ENCODE measurements at places on chromosomes 2 and 18.

DNA sequence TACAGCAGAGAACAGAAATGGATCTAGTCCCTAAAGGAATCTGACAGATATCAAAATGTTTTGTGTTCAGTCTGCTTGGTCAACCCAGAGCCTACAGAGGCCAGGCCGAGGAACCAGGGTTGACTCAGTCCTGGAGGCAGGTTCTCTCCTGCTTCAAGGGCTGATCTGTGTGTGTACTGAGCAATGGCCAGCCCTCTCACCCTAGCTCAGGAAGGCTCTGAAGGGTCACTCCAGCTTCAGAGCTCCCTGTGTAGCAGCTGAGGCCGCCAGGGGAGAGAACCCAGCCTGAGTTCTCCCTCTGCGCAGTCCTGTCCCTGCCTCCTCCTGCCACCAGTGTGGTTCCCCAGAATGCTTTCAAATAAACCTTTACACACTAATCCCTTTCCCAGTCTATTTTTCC is 41.1 kb downstream of the NEURL3 start:
- DNase-seq, result no peak

GRCh38 chr2:202152104-202152715 is 79.2 kb downstream of the KIAA2012 start:
- no peak for DNase-seq

GRCh38 chr2:208937521-208937920 is 486.3 kb upstream of the MAP2 start:
- DNase-seq, result no peak

- no peak for DNase-seq
These were observed 532.1 kb downstream of the RNF144A start for GRCh38 chr2:7449298-7449697.

DNA sequence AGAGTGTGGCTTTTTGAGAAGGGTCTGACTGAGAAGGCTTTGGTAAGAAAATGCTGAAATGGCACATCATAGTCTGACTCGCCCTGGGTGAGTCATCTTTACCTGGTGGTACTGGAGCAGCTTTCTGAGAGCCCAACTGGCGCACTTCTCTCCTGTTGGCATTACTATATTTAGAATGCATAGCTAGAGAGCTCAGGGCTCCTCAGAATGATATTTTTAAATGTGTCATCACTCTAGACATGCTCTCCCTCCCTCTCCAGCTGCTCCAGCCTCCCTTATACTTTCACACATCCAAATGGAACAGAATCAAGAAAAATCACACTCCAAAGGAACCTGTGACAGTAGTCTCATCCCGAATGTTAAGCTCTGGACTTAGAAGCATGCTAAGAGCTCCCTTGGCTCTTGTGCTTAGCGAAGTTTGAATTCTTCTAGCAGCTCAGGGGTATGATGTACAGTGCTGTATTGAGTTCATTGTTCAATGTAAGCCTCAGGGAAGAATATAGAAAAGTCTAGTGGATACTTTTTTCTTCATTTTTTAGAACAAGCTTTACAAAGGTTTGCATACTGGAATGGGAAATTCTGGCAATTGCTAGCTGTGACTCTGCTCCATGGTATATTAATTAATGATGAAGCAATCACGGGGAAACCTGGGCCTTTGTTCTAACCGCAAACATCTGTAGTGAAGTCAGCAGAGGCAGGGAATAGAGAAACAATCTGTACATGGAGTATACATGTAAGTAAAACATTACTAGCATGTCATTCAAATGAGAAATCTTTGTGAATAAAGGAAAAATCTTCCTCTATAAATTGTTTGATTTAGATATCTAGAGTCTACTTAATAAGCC is 751.2 kb upstream of the NRXN1 start:
- DNase-seq, result no peak

GRCh38 chr18:56982766-56983165 is 164.1 kb upstream of the BOD1L2 start:
- DNase-seq, result no peak

DNA sequence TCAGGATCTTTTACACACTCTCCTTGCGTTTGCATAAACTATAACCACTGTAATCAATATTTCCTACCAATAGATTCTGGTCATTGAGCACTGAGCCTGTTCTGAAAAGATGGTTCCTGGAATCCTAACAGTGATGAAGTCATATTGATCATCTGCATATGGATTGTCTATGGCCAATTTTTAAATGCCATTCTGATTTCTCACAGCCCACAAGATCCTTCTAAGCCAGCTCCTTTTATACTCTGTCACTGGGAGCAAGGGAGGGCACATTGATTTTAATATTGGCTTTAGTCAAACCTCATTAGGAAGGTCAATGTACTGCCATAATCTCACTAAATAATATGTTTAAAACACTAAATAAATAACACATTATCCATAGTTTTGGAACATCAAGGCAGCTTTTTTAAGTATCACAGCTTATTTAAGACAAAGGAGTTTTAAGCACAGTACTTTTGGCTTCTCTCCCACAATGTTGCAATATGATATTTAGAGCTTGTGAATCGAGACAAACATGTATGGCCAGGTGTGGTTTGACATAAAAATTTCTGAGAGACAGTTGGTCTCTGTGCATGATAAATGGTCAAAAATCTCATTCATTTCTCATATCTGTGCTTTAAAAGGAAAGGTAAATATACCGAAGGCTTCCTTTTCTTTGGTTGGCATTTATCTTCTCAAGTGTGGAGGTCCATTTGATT is 267.3 kb downstream of the MTX2 start:
- no peak for DNase-seq

DNA sequence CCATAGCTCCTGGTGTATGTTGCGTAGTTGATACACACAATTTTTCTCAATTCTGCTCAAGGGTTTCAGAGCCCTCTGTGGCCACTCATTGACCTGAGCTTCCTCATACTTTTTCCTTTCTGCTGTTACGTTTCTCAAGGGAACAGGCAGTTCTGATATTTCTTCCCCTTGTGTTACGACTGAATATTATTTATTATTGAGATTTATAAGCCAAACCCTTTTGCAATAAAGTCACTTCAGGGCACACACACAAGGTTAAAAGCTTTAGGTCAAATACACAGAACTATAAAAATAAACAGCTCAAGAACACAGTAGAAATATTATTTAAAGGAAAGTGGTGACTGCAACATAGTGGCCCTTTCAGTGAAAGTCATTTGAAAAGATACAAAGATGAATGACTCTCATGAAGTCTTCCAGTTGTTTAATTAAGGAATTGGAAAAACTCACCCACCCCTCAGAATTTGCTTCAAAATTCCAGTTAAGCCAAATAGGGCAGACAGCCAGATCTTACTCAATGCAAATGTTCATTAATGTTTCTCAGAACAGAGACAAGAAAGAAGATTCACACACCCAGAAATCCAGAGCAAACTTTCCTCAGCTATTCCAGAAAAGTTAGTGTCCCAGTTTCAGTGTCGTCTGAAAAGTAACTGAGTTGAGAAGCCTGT is 179.7 kb downstream of the TRIB2 start:
- no peak for DNase-seq

DNA sequence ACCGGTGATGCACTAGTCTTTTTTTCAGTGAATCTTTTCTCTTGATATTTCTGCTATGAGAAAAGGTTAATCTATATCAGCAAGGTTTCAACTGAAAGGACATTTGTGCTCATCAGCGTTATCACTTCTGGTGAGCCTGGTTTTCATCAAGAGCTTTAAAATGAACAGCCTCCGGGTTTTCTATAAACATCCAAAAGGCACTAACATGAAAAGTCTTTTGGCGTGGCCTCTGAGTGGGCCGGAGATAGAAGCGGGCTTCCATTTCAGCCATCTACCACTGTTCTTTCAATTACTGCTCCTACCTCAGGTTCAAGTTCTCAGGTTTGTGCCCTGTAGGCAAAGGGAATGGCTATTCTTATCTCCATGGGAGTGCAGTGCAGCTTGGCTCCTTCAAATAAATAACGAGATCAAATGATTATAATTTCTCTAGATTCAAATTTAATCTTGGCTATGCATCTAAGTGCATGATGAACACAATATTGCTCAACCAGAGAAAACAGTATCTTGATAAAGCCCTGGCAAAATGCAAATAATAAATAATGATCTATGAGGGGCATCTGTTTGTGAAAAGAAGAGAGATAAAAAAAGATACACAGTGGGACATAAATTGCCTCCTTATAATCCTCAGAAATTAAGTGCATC is 314.8 kb downstream of the CDH2 start:
- no peak for DNase-seq
